ENCODE measurements at places on chromosomes 5 and 9. TPM values are rescaled to one million over a fixed set of nuclear protein-coding genes. Genes with fewer than 3 reads are reported as not detected.

The SLC6A7 gene
- total RNA-seq = not detected

The REEP2 gene
- total RNA-seq = 33.9 TPM

DNA sequence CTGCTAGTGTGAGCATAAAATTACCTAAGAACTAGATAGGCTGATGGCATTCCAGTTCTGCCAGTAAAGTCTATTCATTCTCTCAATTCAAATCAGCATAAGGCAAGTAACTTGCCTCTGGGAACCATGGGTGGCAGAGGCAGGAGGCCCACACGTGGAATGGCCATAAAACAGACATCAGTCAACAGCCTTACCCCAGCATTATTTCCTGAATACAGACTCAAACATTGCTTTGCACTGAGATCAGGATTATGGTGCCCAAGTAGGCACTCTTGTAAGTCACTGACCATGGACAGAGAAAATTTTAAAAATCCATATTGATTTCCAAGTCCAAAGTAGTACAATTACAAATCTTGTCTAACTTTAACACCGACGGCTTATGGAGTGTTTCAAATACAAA, 157.7 kb downstream of the NR2F1-AS1 start:
- DNase-seq = no peak

The ROR2 gene
- not detected for total RNA-seq

The ADAMTSL1 gene
- 49.5 TPM for total RNA-seq

The SAXO1 gene
- total RNA-seq = not detected

The SVEP1 gene
- 7.5 TPM for total RNA-seq

DNA sequence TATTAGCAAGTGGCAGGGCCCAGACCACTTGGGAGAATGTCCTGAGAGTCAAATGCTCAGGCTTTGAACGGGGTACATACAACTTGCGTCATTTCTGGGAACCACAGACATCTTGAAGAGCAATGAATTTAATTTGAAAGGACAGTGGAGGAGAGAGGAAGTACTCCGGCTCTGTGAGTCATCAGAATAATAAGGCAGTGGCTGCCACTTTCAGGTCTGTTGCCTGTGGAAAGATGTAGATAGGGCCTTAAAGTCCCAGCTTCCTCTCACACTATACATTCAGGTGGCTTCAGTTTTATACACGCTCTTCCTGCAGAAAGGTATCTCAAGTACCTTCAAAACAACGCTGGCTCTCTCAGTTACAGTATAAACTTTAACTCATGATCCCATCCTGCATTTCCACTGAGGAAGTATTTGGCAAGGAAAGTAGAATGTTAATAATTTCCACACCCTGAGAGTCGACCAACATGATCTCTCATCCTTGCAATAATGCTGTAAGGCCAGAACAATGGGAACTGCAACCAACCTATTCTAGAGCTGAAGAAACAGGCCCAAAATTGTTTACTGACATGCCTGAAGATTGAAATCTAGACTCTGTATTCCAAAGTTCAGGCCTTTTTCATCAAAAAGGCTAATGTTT, 6.8 kb upstream of the PRUNE2 start:
- peak; percentile 9 for DNase-seq

- DNase-seq = no peak
Observed at GRCh38 chr5:23289162-23289561, 218.2 kb upstream of the PRDM9 start.

DNA sequence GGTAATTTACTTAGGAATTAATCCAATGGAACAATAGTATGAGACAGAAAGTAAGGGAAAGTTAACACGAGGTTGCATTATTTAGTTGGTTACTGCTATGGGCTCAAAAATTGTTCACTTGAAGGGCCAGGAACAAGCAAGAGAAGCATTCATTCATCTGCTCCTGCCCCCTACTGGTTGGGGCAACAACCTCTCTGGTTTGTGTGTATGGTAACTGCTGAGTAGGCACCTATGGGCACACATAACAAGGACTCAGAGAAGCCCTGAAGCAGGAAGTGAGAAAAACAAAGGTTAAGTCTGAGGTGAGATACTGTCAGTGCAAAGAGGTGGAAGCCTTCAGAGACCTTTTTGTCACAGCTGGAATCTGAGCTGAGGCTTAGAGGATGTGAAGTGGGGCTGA, 34.4 kb upstream of the RANBP6 start:
- peak; percentile 35 for DNase-seq

- no peak for DNase-seq
Observed at GRCh38 chr9:138103111-138103848, 225.7 kb downstream of the CACNA1B start.

The SLC4A9 gene
- not detected for total RNA-seq

DNA sequence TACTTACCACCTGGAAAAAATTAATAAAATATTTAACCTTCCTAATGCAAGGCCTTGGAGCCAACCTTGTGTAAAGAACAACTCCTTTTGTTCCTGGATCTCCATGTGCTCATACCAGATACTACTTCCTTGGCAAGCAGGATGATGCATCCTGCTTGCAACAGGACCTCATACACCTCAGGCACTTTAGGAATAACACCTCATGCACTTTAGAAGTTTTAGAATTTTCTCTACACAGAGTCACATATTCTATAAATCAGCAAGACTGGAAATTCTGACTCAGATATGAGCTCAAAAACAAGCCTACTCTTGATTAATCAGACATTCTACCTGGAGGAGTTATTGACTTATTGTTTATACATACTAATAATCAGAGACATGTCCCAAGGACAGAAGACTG, 209.6 kb upstream of the CDH10 start:
- no peak for DNase-seq

The SLC34A3 gene
- total RNA-seq = not detected

DNA sequence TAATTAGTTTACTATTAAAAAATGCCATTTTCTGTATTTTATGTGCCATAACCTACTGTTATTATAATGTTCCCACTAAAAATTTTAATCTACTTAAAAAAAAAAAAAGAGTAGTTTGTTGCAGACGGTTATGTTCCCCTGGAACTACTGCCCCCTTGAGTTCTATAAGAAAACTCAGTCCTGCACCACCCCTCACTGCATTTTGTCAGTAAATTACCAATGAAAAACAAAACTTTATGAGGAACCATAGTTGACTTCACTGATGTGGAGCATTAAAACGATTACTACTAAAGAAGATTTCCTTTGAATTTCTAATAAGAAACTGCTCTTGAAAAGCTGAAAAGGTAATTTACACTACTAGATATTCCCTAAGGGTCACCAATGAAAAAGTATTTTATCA, 288.7 kb downstream of the FBXL17 start:
- DNase-seq = no peak

The IL13 gene
- total RNA-seq = not detected

The SGCD gene
- 6.5 TPM for total RNA-seq

The STK32A gene
- 0.63 TPM for total RNA-seq

DNA sequence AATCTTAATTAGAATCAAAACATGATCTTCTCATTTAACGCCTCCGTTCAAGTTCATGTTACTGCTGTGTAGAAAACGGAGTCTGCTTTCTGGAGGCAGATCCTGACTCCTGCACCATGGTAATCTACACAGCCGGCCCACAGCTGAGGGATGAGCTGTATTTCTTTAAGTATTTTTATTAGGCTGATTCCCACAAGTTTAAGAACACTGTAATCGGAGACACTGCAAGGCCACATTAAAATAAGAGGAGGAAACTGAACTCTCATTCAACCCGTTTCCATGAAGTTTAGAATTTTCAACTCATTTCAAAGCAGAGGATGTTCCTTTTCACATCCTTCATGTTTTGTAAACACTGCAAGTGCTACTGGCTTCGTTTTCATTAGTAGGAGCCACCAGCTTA, 372.2 kb downstream of the NFIB start:
- peak; percentile 60 for DNase-seq

- peak; percentile 72 for DNase-seq
Observed at GRCh38 chr5:138180183-138180782, 1.4 kb downstream of the KIF20A start.

The GARIN3 gene
- not detected for total RNA-seq

DNA sequence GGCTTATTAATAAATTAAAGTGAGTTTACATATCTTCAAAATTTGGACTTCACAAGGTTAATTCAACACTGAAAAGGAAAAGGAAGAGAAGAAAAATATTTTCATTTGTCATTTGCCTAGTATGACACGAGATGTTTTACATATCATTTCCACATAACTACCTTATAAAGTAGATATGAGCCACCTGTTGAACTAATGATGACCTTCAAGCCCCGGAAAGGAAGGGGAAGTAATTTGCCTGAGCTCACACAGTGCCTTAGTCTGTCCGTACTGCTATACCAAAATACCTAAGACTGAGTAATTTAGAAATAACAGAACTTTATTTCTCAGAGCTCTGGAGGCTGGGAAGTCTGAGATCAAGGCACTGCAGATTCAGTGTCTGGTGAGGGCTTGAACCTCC, 17.9 kb downstream of the CMYA5 start:
- DNase-seq = no peak

DNA sequence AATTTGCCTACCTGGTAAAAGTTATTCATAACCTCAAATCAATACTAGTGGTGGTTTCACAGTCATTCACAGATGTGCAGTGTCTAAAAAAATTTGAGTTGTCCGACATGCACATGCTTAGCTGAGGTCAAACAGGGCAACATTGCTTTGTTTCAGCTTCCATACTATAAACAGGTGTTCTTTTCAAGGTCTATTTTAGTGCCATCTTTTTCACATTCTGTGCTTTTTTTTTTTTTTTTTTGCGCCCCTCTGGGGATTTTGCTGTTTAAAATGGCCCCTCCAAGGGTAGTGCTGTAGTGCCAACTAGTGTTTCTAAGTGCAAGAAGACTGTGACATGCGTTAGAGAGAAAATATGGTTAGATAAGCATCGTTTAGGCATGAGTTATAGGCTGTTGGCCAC, 14.5 kb downstream of the PHAX start:
- no peak for DNase-seq

GRCh38 chr9:111034170-111034897, 3.9 kb downstream of the LPAR1 start:
- DNase-seq = no peak

- no peak for DNase-seq
Observed at GRCh38 chr5:102554082-102554481, 55.3 kb upstream of the SLCO6A1 start.

DNA sequence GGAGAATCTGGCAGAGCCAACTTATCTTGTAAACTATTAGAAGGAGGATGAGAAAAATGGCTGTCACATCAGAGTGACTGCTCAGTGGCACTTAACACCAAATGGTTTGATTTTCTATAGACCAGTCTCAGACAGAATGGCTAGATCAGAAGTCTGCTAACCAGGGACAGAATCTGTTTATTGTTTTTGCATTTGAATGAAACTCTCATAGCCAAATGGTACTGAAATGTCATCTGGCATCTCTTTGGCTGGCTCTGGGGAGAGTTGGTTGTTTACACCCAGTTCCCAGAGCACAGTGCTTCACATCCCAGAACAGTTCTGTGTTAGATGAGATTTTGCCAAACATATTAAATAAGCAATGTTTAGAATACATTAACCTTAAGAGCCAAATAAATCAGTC, 106.6 kb upstream of the HMHB1 start:
- no peak for DNase-seq

GRCh38 chr9:21764846-21765245, 37.6 kb upstream of the MTAP start:
- no peak for DNase-seq

GRCh38 chr5:175920231-175920811, 47.8 kb downstream of the THOC3 start:
- peak; percentile 38 for DNase-seq

GRCh38 chr5:80867233-80867632, 92.9 kb upstream of the RASGRF2 start:
- DNase-seq = no peak
